ENCODE measurements at places on chromosomes 4 and X.

- no peaks in the 10 kb centered on the region for H3K27me3 ChIP-seq
- no peaks in the 10 kb centered on the region for H3K4me1 ChIP-seq
- H3K36me3 ChIP-seq, result no peaks in the 10 kb centered on the region
- H3K27ac ChIP-seq, result no peak overlapping the region
- H3K4me3 ChIP-seq, result no peak overlapping the region
These were observed 157.8 kb downstream of the RELL1 start for GRCh38 chr4:37528166-37528885.

DNA sequence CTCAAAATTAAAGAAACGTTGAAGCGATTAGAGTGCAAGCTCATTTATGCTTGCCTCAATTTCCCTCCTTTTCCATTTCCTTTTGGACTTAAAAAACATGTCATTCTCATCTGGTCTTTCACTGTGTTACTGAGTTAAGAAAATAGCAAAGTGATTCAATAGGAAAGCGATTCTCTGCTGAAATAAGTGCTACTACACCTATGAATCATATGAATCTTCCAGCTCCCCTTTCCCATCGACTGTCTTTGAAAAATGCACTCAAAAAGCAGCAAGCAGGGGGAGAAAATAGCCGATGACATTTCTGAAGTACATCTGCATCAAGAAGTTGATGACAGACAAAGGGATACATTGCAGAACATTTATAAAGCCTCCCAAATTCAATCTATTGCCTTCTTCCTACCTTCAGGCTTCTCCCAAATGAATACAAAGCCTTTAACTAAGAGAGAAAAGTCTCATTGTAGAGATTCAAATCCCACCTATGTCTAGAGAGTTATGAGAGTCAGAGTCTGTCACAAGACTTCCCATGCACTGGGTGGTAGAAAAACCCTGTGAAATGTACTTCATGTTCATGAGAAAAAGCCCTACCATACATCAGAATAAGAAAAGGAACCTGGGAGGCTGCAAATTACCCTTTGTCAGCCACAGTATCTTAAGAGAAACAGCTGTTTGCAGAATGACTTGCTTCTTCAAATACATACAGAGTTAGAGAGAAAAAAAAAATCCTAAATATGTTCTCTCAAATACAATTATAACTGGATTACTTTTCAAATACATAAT lies 78.9 kb downstream of the MBNL3 start:
- no peak for DNase-seq
- no peaks in the 10 kb centered on the region for H3K36me3 ChIP-seq
- H3K27ac ChIP-seq, result no peak overlapping the region
- no peaks in the 10 kb centered on the region for H3K27me3 ChIP-seq

DNA sequence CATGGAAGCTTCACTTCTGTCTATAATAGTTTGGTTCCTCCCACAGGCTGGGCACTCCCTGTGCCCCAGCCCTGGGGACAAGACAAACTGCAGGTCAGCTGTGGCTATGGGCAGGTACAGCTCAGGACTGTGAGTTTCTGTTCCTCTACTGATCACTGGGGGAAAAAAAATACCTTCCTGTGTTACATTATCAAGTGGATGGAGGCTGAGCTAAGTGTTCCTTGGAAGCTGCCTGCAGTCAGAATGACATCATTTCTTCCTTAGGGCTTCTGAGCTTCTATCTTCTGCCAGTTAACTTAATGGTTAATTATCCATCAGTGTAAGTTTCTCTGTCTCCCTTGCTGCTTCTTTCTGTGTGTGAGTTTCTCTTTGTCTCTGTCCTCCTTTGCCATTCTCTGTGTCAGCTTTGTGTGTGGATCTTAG lies 4.6 kb downstream of the RAB33A start:
- peaks cover 26% of the 10 kb centered on the region for H3K4me1 ChIP-seq
- H3K36me3 ChIP-seq, result peaks cover 14% of the 10 kb centered on the region
- no peaks in the 10 kb centered on the region for H3K27me3 ChIP-seq
- DNase-seq, result no peak
- no peak overlapping the region for H3K4me3 ChIP-seq
- H3K27ac ChIP-seq, result no peak overlapping the region

GRCh38 chr4:26034849-26035248 lies 120.8 kb downstream of the SMIM20 start:
- H3K4me1 ChIP-seq, result no peaks in the 10 kb centered on the region
- H3K4me3 ChIP-seq, result no peak overlapping the region
- no peaks in the 10 kb centered on the region for H3K36me3 ChIP-seq
- H3K27me3 ChIP-seq, result no peaks in the 10 kb centered on the region
- peak; percentile 32 for DNase-seq
- no peak overlapping the region for H3K27ac ChIP-seq

DNA sequence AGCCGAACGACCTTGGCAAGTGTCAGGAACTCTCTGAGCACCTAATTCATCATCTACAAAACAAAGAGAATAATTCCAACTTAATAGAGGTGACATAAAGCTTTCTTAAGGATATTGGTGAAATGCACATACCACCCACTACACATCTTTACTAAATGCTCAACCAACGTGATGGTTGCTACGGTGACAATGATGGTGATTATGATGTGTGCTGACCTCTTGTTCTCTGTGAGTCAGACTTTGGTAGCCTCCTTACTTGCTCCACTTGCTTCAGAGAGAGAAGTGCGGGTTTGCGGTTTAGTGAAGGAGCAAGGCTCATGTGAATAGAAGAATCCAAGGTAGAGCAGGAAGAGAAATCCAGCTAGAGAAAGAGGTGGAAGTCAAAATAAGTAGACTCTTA lies 52.8 kb upstream of the CLNK start:
- H3K4me1 ChIP-seq, result no peaks in the 10 kb centered on the region
- H3K4me3 ChIP-seq, result no peak overlapping the region
- H3K27me3 ChIP-seq, result no peaks in the 10 kb centered on the region

GRCh38 chr4:22650771-22651170 lies 42.0 kb upstream of the GBA3 start:
- H3K36me3 ChIP-seq, result no peaks in the 10 kb centered on the region
- no peaks in the 10 kb centered on the region for H3K27me3 ChIP-seq
- H3K4me1 ChIP-seq, result no peaks in the 10 kb centered on the region
- no peak overlapping the region for H3K4me3 ChIP-seq
- no peak overlapping the region for H3K27ac ChIP-seq

All from naive thymus-derived CD4-positive, alpha-beta T cell (primary cell).